CD4-positive, alpha-beta T cell treated with Interleukin-2 at 100 ng/mL for 4 hours (primary cell): ENCODE measurements at places on chromosomes 11 and 22.

DNA sequence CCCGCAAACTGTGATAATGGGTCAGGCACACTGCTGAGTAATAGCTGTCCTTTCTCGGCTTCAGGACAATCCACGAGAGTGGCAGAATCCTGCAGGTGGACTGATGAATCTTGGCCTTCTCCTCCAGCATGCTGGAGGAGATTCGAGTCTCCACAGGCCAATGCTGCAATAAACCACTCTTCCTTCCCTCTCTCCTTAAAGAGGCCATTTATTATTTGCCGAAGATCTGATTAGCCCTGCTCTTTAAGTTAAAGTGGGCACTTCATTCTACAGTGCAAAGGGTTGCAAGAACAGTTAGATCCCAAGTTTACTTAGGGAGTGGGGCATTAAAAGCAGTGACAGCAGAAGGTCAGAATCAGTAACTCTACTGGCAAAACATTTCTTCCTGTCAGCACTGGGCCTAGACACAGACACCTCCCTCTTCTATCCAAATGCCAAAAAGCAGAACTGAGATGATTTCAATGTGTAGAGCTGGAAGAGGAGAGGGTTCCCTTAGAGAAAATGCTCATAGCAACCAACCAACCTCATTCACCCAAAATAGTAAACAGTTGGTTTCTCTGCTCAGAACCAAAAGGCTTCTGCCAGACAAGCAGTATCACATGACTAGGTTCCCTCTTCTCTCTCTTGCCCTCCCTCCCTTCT, 121.7 kb downstream of the SGSM3 start:
- DNase-seq = peak; percentile 49

DNA sequence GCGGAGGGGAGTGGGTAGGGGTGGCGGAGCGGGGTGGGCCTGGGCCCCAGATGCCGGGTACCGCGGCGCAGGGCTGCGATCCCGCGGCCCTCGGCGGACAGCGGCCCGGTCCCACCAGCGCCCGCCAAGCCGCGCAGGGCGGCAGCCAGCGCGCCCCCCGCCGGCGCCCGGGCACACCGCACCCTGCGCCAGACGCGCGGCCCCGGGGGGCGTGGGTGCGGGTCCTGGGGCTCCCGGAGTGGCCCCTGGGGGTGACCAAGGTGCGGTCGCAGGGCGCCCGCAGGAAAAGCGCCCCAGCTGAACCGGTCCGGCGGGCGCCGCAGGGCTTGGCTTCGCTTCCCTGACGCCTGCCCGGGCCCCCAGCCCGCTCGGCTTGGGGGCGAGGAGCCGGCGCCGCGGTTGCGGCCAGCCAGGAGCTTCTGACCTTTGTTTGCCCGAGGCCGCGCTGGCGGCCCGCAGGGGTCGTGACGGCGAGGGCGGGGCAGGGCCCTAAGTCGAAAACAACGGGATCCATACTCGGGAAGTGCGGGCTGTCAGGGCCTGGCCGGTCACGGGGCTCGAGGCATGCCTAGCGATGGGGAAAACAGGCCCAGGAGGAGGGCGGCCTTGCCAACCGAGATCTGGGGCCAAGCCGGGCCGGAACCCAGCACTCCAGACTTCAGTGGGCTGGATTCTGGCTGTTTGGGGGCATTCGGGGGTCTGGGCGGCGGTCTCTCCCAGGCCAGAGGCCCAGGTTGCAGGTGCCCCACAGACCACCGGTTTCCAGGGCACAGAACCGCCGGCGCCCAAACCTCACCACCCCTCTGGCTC, 581 bp upstream of the AP5B1 start:
- no peak for DNase-seq

DNA sequence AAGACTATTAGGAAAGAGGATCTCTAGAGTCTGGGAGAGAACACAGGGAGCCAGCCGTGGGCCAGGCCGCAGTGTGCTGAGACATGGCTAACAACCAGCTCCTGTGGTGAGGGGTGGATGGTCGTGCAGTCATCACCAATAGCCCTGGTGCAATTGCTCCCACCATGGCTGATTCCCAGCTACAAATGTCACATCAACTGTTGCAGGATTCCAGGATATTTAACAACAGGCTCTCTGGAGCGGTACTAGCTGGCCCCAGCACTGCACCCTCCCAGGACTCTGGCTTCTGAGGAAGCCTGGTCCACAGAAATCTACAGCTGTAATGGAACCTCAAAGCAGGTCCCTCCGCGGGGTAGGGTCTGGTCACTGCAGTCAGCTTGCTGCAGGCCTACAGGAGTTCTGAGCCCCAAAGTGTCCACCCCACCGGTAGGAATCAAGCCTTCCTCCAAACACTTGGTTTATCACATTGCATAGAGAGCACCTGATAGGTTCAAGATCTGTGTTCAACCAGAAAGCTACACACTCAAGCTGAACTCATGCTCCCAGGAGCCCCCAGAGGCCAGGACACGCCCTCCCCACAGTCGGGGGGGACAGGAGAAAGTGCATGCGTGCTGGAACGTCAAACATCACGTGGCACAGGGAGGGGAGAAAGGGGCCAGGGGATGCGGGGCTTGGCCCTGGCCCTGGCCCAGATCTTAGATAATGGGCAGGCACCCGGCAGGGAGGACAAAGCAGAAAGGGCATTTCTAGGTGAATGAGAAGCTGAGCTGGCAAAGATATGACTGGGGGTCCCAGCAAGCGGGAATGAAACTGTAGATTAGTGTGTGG, 609.0 kb downstream of the TBC1D22A start:
- DNase-seq = no peak

DNA sequence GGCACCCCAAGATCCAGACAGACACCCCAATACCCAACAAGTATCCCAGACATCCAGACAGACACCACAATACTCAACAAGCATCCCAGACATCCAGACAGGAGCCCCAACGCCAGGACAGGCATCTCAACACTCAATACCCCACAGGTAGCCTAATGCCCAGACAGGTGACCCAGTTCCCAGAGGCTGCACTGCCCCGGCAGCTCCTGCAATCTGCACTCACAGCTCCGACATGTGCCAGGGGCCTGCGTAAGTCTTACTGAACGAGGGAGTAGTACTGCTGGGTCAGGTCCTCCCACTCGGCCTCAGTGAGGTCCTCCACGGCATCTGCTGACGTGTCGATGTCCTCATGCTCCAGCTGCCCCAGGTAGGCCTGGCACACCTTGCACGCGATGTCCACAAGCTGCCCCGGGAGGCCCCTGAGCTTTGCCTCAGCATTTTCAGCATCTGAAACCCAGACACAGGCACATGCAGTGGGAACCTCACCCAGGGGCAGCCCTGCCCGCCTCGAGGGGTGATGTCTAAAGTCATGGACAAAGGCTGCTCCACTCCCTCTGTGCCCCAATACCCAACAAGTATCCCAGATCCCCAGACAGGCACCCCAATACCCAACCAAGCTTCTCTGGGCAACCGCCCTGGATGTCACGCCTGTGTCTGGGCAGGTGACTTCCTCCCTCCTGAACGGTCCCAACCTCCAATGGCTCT, 16.6 kb downstream of the TTLL8 start:
- no peak for DNase-seq

DNA sequence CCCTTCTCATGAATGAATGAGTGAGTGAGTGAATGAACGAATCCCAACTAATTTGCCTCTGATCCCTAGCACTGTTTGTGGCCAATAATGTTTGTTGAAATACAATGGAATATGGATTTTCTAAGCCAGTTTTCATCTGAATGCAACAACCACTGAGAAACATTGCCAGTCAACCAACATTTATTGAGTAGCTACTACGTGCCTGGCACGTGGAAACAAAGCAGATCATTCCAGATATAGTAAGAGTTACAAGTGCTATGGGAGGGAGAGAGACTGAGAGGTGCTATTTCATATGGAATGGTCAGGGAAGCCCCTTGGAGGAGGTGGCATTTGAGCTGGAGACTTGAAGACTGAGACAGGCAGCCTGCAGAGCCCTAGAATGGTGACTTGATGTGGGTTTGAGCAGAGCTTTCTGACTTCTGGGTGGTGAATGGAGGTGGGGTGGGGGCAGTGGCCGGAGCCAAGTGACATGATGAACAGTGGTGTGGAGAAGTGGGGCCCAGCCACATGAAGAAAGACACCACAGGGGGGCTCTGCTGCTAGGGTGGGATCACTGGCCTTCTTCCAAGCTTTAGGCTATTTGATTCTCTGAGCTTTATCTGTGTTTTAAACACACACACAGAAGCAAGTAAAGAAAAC, 35.1 kb upstream of the SMTN start:
- no peak for DNase-seq

DNA sequence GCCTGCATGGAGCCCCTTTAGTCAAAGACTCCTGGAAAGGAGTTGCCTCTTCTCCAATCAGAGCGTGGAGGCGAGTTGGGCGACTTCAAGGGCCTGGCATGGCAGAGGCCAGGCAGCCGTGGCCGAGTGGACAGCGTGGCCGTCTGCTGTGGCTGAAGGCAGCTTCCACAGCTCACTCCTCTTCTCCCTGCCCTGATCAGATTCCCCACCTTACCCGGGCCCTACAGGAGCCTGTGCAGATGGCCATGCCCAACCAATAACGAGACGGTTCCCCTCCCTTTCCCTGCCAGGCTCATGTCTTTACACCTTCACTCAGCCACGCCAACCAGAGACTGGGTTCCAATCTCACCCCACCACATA, 20.0 kb upstream of the SLC22A12 start:
- DNase-seq = no peak

- DNase-seq = no peak
These were observed 375.3 kb downstream of the DYNC2H1 start for GRCh38 chr11:103484545-103484944.

GRCh38 chr11:57387289-57388030, 3.0 kb downstream of the PRG2 start:
- no peak for DNase-seq

- no peak for DNase-seq
These were observed 39.1 kb downstream of the DIXDC1 start for GRCh38 chr11:111976119-111976766.

GRCh38 chr22:35533365-35534029, 7.1 kb upstream of the RASD2 start:
- DNase-seq = no peak

DNA sequence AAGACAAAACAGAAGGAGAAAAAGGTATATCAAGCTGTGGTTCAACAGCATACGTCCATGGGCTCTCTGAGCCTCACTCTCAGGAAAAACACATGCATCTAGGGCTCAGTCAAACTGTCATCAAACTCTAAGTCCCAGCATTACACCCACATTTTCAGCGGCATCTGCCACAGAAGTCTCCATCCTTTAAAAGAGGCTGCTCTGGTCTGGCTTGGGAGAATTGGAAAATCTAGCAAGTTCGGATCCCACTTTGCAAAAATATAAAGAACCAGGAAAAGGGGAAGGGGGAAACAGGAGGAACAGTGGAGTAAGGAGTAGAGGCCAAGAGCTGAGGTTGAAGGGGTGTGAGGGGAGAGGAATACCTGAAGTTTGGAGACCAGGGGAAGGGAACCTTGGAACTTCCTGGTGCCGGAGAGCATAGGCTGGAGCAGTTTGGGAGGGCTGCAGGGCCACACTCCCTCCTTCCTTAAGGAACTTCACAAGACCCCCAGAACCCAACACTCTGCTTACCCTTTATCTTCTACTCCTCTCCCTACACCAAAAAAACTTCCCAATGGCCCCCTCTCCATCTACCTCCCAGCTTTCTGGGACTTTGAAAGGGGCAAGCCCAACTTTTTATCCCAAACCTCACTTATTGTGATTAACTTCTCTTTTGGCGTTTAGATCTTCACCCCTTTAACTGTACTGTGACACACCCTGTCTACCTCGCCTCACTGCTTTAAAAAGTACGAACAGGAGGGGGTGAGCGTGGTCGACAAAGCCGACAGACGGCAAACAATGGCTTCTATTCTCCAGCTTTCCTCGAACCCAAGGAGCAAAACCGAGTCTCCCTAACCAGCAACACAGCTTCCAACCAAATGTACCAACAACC, 4.0 kb downstream of the PAX6 start:
- no peak for DNase-seq

- DNase-seq = peak; percentile 63
These were observed 2.8 kb downstream of the IL17RA start for GRCh38 chr22:17087498-17088131.

- no peak for DNase-seq
These were observed 117.5 kb upstream of the NNMT start for GRCh38 chr11:114178656-114179055.

DNA sequence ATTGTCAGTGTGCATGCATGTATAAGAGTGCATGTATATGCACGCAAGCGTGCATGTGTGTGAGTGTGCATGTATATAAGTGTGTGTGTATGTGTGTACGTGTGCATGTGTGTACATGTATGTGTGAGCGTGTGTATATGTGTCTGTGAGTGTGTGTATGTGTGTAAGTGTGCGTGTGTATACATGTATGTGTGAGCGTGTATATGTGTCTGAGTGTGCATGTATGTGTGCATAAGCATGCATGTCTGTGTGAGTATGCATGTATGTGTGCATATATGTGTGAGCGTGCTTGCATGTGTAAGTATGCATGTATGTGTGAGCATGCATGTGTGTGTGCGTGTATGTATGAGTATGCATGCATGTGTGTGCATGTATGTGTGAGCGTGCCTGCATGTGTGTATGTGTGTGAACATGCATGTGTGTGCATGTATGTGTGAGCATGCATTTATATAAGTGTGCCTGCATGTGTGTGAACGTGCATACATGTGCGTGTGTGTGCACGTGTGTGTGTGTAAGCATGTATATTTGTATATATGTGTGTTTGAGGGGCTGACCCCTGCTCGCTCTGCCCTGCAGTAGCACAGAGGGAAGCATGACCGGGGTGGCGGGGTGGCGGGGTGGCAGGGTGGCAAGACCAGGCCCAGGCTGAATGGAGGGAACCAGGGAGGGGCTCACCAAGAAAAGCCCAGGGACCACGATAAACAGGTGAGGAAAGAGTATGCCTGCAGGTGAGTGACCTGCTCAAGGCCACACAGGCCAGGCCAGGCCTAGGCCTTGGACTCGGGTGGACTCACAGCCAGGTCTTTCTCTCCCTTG, 26.3 kb downstream of the CYTH4 start:
- DNase-seq = no peak

- no peak for DNase-seq
These were observed 145.9 kb downstream of the GRIK4 start for GRCh38 chr11:120657306-120658070.

DNA sequence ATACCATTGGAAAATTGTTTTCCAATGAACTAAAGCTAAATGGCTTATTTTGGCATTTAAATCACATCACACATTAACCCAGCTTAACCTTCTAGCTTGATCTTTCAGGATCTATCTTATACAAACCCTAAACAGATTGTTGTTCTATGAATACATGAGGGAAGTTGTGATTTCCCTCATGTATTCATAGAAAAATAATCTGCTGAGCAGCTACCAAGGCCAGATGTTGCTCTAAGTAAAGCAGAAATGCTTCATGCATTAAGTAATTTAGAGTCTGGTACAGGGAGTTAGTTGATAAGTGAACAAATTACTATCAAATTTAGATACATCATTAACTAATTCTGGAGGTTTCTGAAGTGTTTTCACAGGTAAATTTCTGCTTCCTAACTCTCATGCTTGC, 204.6 kb upstream of the ANO3 start:
- DNase-seq = no peak

DNA sequence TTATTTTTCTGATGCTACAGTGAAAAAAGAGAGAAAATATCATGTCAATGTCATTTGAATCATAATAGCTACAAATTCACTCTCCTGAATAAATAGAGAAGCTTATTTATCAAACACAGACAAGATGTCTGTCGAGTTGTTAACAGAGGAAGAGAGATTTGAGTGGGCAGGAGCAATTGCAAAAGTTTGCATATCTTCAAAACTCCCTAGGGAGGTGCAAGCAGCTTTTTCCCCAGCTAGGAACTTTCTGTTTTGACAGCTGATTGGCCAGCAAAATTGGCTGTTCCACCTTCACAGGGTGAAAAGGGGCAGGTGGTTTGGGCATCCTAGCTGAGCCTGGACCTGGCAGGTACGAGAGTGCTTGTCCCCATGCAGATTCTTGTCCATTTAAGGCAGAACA, 98.2 kb downstream of the NTM start:
- no peak for DNase-seq
